IPS DF 19.7 (cell line): ENCODE measurements at places on chromosomes 13 and 19.

- no peak for DNase-seq
Observed at GRCh38 chr19:38028913-38029510, 122.0 kb downstream of the SIPA1L3 start.

GRCh38 chr19:49393881-49394280 lies 5.8 kb downstream of the KASH5 start:
- no peak for DNase-seq

DNA sequence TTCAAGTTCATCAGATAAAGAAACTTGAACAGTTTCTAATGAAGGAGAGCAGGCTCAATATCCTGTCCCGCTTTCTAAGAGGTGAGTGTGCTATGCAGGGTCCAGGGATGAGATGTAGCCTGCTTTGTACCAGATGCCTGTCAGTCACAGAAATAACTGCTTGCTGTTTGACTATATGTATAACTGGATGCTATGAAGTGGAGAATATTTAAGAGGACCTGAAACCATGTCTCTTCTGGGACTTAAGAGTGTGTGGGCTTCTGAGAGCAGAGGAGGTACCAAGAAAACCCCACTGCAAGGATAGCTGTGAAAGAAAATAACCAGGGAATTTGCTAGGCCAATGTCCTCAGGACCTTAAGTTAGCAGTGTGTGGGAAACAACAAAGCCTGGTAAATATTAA lies 246.3 kb upstream of the RFC3 start:
- DNase-seq: no peak

DNA sequence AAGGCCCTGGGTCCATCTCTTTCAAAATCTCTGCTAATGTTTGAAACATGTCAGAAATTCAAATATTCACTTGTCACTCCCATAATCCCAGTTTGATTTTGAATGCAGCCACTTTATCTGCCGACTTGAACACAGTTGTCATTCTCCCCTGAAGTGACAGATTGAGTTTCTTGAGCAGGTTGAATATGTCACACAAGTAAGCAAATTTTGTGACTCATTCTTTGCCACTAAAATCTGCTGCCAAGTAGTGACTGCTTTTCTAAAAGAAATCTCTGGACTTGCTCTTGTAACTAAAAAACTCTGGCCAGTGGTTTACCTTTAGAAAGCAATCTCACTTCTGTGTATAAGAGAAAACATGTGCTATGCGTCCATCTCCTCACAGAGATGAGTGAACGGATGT lies 357.1 kb downstream of the LMO7 start:
- DNase-seq: no peak

DNA sequence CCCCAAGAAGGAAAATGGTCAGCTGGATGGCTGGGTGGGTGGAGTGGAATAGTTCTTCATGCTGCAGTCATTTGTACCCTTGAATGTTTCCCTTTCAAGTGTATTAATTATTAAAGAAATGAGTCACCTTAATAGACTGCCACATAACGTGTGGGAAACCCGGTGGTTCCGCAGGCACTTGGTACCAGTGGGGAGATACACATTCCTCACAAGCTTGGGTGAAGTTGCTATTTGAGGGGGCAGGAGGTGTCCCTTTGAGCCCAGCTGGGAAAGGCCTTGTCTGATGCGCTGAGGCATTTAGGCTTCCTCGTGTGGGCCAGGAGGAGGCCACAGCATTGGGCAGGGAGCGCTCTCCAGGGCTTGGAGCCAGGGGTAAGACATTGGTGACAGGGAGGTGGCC lies 57.7 kb downstream of the ATP8A2 start:
- no peak for DNase-seq

DNA sequence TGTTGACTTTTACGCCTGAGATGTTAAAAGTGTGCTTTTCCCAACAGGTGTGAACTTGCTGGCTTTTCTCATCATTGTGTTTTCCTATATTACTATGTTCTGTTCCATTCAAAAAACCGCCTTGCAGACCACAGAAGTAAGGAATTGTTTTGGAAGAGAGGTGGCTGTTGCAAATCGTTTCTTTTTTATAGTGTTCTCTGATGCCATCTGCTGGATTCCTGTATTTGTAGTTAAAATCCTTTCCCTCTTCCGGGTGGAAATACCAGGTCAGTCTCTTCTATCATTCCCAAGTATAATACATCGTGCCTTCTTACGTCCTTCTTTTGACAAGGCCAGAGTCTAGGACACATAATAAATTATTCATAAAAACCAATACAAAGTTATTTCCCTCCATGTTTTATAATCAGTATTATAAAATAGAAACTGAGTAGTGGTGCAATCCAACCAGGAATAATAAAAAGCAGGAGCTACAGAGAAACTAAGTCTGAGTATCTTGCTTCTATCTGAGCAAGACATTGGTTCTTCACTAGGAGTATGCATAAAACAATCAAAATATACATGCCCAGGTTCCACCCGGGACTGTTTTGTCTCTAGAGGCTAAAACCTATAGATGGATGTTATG lies 57.9 kb downstream of the RXFP2 start:
- no peak for DNase-seq

- DNase-seq: peak; percentile 75
Observed at GRCh38 chr13:50636007-50636704, 207.3 kb downstream of the DLEU7 start.

DNA sequence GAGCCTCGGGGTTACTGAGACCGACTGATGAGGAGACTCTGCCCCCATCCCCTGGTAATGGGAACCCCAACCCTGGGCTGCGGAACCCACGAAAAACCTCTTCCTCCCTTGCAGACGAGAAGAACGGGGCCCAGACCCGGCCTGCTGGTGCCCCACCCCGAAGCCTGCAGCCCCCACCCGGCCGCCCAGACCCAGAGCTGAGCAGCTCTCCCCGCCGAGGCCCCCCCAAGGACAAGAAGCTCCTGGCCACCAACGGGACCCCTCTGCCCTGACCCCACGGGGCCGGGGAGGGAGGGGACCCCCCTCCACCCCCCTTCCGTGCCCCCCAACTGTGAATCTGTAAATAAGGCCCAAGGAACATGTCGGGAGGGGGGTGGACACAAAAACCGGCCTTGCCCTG lies 13.3 kb downstream of the TMEM150B start:
- no peak for DNase-seq

GRCh38 chr13:108376308-108376707 lies 106.8 kb downstream of the TNFSF13B start:
- no peak for DNase-seq

- no peak for DNase-seq
Observed at GRCh38 chr19:32675720-32676185, at the start of gene RGS9BP. TSS of gene RGS9BP (plus strand) at chr19:32675848. CDS start at chr19:32676264, 416 bp downstream.

GRCh38 chr13:72599178-72599743 lies 128.2 kb downstream of the MZT1 start:
- DNase-seq: no peak

- DNase-seq: no peak
Observed at GRCh38 chr19:55258476-55258827, 365 bp downstream of the PPP6R1 start.

DNA sequence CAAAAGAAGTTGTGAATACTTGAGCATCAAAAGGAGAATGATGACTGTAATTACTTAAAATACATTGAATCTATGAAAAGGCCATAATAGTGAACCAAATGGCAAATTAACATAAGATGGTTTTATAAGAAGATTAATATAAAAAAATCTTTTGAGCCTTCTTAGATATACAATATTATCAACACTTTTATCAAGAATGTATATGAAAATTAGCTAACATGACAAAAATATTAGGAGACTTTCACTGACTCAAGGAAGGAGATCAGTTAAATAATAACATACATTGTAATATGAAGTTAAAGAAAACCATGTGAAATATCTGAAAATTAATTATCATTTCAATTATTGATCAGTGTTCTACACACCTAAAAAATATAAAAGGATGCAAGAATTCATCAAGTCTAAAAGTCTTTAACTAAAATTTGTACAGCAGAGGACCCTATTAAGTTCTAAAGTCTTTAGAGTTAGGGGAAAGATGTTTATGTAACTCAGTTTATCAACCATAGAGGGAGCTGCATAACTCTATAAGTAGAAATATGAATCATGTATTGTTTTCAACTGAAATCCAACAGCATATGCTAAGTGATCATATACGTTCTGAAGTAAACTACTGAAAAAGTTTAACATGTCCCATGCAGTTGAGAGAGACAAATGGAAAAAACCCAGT lies 756.1 kb upstream of the MIR17HG start:
- DNase-seq: no peak

DNA sequence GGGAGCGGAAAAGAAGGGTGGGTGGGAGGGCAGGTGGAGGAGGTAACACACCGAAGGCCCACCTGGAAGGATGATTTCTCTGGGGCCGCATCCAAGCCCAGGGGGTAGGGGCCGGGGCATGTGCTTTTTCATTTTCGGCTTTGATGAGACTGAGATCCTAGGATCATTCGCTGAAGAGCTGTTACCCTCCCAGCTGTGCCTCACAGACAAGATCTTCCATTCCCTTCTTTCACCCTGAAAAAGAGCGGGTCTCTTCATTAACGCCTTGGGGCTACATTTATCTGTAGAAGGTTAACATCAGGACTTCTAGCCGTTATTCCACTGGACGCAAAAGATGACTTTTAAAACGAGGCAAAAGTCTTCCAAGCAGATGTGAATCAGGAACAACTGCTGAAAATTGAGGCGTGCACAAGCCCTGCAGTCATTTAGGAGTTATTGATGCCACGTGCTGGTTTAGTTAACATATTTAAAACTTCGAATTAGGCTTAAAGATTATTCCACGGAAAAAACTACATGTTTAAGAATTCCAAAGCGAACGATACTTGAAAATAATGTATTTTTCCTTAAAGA lies 1.1 kb downstream of the LMO7 start:
- no peak for DNase-seq

DNA sequence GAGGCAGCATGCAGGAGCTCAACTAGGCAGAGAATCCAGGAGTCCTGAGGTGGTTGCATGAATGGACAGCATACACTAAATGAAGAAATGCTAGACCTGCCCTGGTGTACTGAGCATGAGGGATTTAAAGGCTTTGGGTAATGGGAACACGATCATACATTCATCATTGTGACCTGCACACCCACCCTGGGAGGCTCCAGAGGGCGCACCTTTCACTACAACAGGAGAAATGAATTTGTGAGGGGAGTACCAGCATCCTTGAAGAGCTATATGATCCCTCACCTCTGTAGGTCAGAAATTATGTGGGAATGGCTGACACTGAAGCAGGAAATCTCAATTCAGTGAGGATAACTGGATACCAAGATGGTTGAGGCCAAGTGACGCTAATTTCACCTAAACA lies 8.9 kb downstream of the KLK2 start:
- DNase-seq: no peak

DNA sequence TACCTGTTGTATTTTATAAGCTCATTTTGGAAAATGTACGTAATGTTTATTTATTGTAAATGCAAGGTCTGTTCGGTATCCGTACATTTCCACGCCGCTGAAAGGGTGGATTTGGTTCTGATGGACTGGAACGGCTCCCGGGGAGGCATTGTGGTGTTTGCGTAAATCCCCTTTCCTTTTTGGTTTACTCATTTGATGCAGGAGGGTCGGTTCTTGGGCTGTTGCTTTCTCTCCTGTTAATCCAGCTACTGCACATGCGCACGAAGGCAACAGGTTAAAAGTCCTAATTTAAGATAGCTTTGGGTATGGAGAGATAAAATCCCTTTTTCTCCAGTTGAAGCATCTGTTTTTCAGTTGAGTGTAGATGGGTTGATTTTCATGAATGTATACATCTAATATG lies 224.4 kb downstream of the TM9SF2 start:
- no peak for DNase-seq

- no peak for DNase-seq
Observed at GRCh38 chr13:53200498-53201453, 172.2 kb downstream of the OLFM4 start.

- DNase-seq: no peak
Observed at GRCh38 chr13:110097013-110097412, 209.9 kb downstream of the COL4A1 start.

- no peak for DNase-seq
Observed at GRCh38 chr19:7533281-7533885, 2.1 kb upstream of the PNPLA6 start.

- no peak for DNase-seq
Observed at GRCh38 chr13:81664872-81665271, 1323.9 kb upstream of the SPRY2 start.

- no peak for DNase-seq
Observed at GRCh38 chr19:17245535-17245984, at the start of gene NR2F6. TSS of gene NR2F6 (minus strand) at chr19:17245919. CDS start at chr19:17245220, 699 bp downstream.

DNA sequence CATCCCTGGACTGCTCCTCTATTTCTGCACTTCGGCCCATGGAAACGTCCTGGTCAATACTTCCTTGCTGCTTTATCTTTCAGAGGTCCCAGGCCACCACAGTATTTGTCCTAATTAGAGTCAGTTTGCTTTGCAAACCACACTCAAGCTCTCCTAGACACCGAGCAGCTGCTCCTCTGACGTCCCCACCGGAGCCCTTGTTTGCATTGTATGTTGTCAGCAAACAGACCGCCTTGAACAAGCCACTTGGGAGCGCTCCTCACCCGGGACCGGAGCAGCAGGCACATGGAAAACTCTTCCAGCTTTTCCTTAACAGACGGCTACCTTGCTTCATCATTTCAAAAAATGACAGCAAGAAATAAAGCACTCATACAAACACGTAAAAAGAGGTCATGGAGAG lies 51.5 kb upstream of the GTF3A start:
- no peak for DNase-seq

- DNase-seq: peak; percentile 9
Observed at GRCh38 chr13:64529874-64530485, 2700.2 kb downstream of the PCDH9 start.

GRCh38 chr19:13078897-13079541 lies 23.6 kb downstream of the LYL1 start:
- no peak for DNase-seq

DNA sequence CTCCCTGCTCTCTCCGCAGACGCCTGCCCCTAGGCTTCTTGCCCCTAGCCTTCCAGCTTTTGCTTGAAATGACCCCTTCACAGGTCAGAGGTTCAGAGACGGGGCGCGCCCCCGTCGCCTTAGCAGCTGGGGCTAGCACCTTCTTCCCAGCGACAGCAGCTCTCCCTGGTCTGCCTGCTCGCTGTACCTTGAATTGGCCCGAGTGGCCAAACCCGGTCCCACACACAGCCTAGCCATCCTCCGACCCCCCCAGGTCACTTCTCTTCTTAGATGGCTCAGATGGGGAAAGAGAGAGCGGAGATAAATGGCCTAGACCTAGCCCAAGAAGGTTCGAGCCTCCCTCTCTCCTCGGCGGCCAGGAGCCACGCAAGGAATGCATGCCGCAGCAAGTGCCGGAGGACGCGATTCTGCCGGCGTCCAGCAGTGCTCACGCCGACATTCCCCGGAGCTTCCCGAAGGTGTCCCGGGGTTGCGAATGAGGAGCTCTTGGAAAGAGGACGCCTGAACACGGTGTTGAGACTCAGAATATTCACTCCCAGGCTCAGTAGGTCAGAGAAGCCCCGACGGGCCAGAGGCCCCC lies 1.3 kb downstream of the CDX2 start:
- DNase-seq: no peak
